Articular chondrocyte of knee joint (primary cell): ENCODE measurements at places on chromosomes 12 and 14. TPM values are rescaled to one million over a fixed set of nuclear protein-coding genes. Genes with fewer than 3 reads are reported as not detected.

Gene SNAPC1
- total RNA-seq, result 56.6 and 88.1 TPM in 2 replicates

Gene SSTR1
- not detected in 2 replicates for total RNA-seq

Gene COX8C
- total RNA-seq, result not detected in 2 replicates

Gene C14orf39
- 0.86 and 1.4 TPM in 2 replicates for total RNA-seq

Gene GALC
- 15.0 and 19.2 TPM in 2 replicates for total RNA-seq

Gene GPR137C
- total RNA-seq, result 0.26 and 0.97 TPM in 2 replicates

Gene RASSF9
- total RNA-seq, result under 0.01 TPM in 1 of 2 replicates, not detected in the other

Gene RPL10L
- not detected in 2 replicates for total RNA-seq
